ENCODE measurements at places on chromosomes 12 and 14.

DNA sequence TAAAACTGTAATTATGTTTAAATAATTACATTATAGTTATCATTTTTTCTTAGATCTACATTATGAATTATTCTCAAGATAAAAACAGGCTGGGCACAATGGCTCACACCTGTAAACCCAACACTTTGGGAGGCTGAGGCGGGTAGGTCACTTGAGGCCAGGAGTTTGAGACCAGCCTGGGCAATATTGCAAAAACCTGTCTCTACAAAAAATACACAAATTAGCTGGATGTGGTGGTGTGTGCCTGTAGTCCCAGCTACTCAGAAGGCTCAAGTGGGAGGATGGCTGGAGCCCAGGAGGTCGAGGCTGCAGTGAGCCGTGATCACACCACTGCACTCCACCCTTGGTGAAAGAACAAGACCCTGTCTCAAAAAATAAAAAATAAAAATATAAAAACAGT, 40.3 kb upstream of the KCNJ8 start:
- DNase-seq: no peak

DNA sequence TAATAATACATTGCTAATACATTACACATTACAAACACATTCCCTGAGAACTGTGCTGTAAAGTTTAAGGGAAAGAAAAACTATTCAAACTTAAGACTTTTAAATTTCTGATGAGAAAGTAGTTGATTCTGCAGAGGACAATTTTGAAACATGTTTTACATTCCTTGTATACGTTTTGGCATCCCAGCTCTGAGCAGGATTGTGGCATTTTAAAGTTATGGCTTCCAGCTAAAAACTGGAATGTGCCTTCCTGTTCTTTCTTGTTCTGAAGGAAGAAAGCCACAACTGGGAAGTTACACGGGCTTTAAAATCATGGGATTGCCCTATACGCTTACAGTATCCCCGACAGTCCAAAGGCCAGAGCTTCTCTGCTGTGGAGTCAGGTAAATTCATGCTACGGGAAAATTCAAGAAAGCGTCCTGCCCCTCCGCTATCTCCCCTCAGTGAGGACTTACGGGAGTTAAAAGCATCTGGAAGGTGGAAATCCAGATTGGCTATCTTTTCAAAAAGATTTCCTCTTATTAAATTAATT, 10.8 kb upstream of the KLHL42 start:
- no peak for DNase-seq

- peak; percentile 30 for DNase-seq
Measured at GRCh38 chr14:91185721-91186120, 58.8 kb downstream of the GPR68 start.

DNA sequence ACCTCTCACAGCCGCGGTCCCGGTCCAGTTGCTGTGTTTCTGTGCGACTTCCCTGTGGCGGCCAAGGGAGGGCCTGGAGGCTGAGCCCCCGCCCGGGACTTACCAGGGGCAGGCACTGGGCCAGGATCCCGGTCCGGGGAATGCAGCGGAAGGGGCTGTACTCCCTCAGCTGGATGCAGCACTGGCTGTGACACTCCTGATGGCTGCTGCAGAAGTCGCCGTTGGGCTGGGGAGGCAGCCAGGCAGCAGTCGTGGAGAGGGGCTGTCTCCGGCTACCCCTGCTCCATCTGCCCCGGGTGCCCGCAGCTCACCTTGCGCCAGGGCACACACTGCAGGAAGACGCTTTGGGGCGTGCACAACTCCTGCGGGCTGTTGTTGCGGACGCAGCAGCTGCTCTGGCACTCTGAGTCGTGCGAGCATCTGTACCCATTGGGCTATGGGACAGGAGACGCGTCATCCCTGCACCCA, 6.2 kb downstream of the LRCOL1 start:
- DNase-seq: no peak

DNA sequence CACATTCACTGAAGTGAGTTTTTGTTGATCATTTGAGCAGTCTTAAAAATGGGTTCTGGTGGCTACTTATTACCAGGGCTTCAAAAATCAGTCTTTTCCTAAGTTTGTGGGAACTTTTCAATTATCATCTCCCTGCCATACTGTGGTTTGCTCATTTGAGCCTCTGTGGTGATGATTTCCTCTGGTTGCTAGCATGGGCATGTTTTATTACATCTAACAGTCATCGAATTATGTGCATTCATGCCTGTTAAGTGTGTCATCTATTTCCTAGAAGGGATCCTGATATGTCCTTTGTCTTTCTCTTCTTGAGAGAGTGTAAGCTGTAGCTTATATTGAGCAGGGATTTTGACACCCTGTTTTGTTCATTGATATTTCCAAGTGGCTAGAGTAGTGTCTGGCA, 116.8 kb downstream of the WIF1 start:
- DNase-seq: no peak

- DNase-seq: no peak
Measured at GRCh38 chr12:94644141-94644979, 6.0 kb downstream of the TMCC3 start.

- no peak for DNase-seq
Measured at GRCh38 chr12:57807285-57807684, 11.2 kb downstream of the AVIL start.

- peak; percentile 18 for DNase-seq
Measured at GRCh38 chr14:77804592-77804991, 4.7 kb downstream of the ADCK1 start.

DNA sequence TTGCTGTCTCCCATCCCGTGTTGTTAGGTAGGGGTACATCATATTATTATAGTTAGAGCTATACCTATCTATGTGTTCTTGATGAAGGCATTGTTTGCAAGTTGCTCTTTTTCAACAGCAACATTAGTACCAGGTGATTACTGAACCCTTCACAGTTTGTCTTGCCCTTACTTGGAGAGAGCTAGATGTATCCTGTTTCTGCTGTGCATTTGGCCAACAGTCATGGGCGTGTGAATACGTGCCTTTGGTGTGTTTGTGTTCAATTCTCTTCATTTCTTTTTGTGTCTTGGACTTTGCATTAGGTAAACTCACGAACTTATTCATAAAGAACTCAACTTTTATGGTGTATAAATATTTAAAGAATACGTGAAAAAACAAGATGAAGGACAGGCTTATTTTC, 14.3 kb downstream of the ARF6 start:
- DNase-seq: no peak
